Activated CD8-positive, alpha-beta memory T cell treated with anti-CD3 and anti-CD28 coated beads for 48 hours (primary cell): ENCODE measurements at places on chromosomes 12 and 14.

DNA sequence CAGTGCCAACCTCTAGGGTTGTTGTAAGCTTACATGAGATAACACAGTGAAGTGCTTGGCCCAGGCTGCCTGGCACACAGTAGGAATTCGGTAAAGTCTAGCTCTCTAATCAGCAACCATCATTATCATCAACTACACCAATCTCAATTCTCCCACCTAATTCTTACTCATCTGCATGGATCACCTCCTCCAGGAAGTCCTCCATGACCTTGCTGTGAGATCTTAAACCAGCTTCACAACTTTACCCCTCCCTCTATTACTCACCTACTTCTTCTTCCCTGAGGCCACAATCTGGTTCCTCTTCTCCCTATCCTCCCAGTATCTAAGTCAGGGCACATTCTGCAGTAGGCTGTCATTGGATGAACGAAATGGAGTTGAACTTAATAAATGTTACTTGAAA is 67.3 kb downstream of the GSC start:
- DNase-seq, result no peak

DNA sequence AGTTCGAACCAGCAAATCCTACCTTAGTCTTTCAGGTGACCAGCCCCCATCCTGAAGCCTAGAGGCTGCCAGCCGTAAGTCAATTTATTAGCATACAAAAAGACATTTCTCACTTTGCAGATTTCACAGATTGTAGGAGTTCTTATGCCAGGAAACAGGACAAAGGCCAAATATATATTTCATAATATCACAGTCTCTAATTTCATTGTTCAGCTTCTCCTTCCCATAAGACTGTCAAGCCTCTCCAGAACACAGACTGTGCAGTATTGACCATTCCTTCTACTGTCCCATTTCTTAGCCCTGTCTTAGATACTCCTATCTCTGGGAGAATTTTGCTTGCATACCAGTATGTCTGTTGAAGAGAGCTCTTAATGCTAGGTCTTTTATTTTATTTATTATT is 89.2 kb upstream of the RESF1 start:
- DNase-seq, result no peak

DNA sequence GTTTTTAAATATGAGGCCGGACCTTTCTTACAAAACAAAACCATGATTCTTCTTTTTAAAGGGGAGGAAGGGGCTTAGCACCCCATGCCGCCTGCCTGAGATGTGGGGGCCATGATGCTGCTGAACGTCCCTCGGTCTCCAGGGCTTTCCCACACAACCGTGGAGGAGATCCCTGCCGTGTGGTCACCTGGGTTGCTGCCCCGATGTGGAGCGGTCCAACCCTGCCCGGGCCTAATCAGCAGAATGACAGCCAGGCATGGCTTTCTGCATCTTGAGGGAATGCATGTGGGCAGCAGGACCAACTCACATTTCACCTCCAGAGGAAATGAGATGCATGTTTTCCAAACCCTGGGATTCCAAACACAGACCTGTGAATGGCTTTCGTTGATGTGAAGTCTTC is 48.9 kb upstream of the C14orf180 start:
- no peak for DNase-seq

DNA sequence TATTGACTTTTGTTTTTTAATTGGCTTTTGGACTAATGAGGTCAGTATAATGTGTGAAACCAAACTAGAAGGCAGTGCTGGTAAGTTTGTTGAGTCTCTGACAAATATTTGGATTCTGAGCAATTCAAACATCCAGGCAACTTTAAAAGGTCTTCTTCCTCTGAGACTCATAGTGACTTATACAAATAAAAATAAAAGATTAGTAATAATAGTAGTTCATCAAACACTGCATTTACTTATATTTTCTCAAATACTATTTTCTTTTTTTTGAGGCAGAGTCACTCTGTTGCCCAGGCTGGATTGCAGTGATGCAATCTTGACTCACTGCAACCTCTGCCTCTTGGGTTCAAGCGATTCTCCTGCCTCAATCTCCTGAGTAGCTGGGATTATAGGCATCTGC is 337.9 kb downstream of the DAD1 start:
- no peak for DNase-seq

- DNase-seq, result peak; percentile 74
Measured at GRCh38 chr12:82685790-82686167, 927 bp upstream of the TMTC2 start.

DNA sequence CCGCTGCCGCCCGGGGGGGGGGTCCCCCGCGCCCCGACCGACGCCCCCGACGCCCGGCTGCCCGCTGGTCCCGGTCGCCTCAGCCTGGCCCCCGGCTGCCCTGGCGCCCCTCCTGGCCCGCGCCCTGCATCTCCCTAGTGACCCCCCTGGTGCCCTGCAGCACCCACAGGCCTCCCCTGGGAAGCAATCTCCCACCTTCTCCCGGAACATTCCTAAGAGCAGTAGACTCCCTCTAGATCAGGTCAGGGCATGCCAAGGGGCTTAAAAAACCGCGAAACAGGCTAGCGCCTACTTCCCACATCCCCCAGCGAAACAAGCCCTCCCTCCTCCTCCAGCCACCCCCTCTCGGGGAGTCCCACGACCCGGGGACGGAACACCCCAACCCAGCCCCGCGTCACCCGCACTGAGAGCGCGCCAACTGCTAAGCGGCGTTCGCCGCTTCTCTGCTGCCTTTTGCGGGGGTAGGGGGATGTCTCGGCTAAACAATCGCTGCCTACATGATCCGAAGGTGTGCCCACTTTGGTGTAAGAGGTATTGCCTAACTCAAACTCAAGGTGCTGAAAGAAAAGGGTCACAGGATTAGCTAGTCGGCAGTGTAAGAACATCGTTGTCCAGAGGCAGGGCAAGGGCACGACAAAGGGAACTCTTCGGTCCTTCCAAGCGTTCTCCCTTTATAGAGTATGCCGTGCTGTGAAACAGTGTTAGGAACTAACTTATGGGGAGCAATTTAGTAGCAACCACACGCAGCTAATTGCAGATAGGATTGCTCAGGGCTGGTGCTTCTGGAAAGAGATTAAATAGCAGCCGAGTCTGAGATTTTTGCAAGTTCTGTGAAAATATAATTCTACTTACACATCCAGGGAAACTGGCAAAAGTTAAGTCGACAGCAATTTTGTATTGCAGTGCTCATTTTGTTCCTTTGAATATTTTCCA is 619 bp upstream of the NTN4 start:
- DNase-seq, result no peak

DNA sequence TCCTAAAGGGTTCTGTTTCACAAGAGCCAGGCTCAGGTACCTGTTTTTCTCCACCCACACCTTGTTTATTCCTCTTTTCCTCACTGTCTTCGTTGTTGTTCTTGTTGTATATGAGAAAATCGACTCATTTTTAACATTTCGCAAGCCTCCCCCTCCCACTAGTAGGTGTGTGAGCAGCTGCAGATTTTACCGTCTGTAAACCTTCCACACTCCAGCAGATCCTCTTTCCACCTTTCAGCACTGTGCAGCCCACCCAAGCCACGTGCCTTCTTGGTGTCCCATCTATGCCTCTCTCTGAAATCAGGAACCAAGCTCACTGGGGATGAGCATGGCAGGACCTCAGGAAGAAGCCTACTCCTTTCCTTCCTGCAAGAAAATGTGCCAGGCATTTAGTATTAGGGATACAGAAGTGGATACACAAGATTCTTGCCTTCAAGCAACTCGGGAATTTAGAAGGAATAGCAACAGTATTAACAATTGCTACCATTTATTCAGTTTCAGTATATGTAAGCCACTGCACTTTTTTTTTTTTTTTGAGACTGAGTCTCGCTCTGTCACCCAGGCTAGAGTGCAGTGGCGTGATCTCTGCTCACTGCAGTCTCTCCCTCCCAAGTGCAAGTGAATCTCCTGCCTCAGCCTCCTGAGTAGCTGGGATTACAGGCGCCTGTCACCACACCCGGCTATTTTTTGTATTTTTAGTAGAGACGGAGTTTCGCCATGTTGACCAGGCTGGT is 113.6 kb downstream of the CHST11 start:
- DNase-seq, result no peak

- no peak for DNase-seq
Measured at GRCh38 chr12:82866227-82866775, 179.6 kb downstream of the TMTC2 start.

DNA sequence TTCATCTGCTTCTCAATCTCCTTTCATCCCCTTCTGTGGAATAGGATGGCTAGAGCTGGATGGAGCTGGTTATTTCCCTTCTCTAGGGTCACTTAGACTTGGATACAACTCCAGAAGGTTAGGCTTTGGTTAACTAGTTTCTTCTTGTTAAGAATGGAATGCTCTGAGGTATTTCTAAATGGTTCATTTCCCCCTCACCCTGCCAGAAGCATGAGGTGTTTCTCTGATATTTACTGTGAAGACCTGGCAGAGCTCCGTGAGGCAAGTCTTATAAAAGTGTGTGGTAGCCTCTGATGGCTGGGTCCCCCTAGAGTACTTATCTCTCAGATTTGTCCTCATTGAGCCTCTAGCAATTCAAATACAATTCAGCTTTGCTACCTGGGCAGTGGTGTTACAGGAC is 207.9 kb downstream of the SLC16A7 start:
- no peak for DNase-seq

DNA sequence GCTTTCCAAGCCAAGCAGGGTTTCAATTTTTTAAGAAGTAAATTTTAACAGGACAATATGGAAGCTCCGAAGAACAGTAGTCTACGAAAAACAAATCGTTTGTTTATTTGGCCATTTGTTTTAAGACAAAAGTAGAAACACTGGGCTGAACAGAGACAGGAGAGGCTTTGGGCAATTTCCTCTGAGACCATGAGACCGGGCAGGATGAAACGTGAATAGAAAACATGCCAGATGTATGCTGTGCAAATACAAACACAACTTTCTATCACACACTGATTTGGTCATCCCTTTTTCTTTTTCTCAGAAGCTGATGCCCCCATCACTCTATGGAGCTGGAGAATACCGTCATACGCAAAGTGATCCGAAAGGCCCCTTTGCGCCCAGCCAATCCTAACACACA is 1111.1 kb downstream of the BCL11B start:
- DNase-seq, result no peak

- DNase-seq, result no peak
Measured at GRCh38 chr12:27012239-27012981, 1.8 kb downstream of the TM7SF3 start.

GRCh38 chr12:43348221-43348620 is 203.8 kb downstream of the ADAMTS20 start:
- DNase-seq, result no peak

DNA sequence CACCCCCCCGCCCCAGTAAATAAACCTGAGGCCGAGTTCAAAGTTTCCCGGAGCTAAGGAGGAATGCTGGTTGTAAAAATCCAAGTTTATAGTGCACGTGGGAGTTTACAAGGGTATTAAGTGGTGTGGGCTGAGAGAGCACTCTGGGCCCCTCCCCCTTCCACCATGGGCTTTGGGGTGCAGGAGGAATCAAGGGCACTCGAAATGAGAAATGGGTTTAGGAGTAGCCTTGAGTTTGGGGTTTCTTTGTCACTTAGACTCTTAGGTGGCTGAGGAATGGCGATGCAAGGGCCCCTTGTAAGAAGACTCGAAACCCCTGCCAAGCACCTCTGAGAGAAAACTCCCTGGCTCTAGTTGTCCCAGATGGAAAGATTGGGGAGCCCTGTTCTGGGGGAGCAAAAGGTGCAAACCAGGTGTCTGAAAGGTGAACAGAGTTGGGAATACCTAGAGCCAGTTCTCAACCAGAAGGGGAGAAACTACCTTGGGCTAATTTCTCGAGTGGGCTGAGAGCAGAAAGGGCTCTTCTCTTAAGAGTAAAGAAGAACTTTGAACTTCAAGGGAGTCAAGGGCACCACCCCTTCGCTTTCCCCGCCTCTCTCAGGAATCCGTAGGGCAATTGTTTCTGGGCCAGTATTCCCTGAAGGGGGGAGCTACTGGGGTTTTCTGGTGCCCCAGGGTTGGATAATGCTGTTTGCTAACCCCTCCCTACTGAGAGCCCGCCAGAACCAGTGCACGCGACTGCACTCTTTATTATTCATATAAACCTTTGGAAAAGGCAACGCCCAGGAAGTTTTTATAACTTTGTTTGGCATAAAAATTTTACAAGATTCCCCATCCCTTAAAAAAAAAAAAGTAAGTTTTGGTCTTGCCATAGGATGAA is 4.0 kb upstream of the HOTAIR start:
- no peak for DNase-seq

- DNase-seq, result no peak
Measured at GRCh38 chr12:123607756-123608155, 5.9 kb downstream of the DDX55 start.

- DNase-seq, result no peak
Measured at GRCh38 chr14:77296155-77296554, 24.5 kb downstream of the POMT2 start.

DNA sequence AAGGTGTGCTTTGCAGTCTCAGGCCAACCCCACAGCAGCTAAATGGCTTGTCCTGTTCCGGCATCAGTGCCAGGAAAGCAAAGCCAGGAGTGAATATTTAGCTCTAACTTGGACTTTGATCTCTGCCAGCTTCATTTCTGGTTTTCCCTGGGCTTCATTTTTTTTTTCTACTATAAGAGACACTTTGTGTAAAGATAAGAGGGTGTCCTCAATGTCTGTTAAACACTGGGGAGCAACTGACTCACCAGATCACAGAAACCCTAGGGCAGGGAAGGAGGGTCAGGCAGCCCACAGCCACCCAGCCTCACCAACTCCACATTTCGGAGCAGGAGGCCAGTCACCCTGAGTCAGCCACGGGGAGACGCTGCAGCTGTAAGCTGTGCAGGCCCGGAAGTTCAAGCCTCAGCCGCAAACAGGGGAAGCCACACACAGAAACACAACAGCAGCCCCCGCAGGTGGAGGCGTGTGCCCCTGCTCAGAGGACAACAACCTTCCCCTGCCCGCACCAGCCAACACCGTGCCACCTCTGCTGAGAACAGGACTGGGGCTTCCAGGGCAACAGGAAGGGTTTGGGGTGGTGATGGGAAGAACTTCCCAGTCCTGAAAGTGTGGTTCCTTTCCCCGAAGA is 6.3 kb downstream of the TNFRSF1A start:
- DNase-seq, result peak; percentile 81

GRCh38 chr14:91078095-91078737 is 17.8 kb upstream of the RPS6KA5 start:
- no peak for DNase-seq

DNA sequence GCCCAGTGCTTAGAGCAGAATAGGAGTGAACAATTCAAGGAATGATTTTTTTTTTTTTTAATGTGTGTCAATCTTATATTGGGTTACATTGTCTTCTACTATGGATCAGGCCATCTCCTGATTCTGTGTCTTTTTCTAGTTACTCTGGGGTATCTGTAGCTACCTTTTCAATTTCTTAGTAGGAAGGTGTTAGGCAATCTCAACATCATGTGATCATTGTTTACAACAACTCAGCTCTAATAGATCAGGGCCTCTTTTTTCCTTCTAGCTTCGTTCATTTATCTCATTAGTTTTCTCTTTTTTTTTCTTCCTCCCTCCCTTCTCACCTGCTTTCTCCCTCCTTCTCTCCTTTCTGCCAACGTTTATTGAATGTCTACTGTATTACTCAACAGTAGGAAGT is 8.9 kb downstream of the SOCS2 start:
- no peak for DNase-seq

DNA sequence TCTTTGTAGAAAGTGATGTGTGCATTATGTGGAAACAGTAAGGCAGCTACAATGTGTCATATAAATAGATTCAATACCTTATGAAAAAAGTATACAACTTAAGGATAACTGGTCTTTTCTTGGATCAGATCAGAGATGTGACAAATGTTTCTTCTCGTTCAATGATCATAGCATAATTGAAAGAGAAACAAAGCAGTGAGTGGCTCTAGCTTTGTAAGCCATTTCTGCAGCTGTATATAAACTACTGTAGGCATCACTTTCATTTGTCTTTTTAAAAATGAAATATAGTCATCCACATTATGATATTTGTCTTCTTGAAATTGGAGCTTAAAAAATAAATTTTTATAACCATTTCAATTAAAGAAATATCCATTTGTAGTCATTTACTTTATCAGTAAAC is 63.8 kb upstream of the LMO3 start:
- no peak for DNase-seq

- DNase-seq, result no peak
Measured at GRCh38 chr12:12533238-12533829, 29.3 kb downstream of the DUSP16 start.
